ENCODE measurements at places on chromosomes 6 and 20.

- no peak for DNase-seq
These were observed 6.0 kb downstream of the LHFPL5 start for GRCh38 chr6:35810971-35811698.

DNA sequence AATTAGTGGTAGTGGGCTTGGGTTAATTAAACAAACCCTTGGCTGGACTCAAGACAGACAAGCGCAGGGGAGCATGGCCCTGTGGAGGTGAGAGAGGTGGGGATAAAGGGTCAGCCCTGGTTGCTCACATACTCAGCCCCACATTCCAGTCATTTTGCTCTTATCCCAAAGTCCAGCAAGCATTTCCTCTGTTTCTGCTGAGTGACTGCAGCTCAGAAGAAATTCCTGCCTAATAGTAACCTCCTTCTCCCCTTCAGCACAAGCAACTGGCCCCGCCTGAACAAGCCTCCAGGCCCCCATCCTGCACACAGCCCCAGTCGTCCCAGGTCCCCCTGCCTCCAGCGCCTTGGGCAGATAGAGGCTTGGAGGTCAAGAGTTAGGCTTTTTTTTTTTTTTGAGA is 3.6 kb upstream of the TFEB start:
- DNase-seq: no peak

DNA sequence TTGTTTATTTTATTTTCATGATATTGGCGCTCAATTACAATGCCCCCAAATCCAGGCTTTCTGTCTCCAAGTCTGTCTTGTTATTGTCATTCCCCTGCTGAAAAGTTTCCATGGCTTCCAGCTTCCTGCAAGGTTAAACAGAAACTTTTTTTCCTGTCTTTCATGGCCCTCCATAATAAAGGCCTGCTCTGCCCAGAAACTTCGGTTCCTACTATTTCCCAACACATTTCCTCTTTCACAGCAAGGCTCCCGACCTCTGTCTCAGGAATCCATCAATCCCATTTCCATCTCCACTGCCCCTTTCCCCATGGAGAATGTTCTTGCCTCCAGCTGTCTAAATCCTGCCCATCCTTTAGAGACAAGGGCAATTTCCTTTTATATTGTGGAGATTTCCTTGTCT is 365.2 kb upstream of the JARID2 start:
- no peak for DNase-seq

DNA sequence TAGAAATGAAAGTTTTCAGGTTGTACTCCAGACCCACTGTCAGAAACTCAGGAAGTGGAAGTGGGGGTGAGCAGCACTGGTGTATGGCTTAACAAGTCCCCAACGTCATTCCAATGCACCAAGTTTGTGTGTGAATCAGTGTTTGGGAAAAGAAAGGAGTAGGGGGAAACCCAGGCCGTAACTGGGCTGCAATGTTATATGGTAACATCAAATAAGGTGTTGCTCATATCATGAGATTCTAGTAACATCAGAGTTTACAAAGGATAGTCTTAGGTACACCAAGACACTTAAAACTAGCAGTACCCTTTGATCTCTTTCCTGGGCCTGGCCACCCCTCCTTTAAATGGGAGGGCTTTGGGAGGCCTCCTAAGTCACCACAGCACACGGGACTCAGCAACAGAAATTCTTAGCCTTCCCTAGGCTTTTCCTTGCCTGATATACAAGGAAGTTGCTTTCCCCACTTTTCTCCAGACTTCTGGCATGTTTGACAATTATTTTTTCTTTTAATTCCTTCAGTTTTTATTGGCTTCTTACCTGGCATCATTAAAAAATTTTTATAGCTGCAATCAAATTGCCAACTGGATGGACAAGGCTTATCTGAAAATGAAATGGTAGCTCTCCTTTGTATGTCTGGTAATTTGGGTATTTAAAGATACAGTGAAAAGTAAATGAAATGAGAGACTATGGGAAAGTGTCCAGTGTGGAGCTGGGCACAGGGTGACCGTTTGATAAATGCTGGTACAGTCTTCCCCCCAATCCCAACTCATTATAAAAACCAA is 15.1 kb downstream of the E2F3 start:
- DNase-seq: no peak

GRCh38 chr20:46111028-46111835 is 6.9 kb upstream of the CD40 start:
- no peak for DNase-seq

GRCh38 chr6:158938811-158939254 is 61.2 kb downstream of the RSPH3 start:
- no peak for DNase-seq

DNA sequence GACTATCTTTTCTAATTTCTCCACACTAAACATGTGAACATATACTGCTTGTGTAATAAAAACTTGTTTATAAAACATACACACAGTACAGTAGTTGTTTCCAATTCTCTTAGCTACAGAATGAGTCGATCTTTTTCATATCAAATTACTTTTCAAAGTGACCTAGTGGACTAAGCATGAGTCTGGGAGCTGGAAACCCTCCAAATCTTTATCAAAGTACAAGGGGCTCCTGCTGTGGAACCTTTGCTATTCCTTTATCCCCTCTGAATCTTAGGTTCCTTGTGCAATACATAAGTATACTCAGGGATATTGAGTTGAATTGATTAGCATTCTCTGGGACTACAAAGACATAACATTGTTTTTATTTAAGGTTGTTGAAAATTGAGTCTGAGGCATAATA is 48.7 kb upstream of the TAB2 start:
- no peak for DNase-seq

DNA sequence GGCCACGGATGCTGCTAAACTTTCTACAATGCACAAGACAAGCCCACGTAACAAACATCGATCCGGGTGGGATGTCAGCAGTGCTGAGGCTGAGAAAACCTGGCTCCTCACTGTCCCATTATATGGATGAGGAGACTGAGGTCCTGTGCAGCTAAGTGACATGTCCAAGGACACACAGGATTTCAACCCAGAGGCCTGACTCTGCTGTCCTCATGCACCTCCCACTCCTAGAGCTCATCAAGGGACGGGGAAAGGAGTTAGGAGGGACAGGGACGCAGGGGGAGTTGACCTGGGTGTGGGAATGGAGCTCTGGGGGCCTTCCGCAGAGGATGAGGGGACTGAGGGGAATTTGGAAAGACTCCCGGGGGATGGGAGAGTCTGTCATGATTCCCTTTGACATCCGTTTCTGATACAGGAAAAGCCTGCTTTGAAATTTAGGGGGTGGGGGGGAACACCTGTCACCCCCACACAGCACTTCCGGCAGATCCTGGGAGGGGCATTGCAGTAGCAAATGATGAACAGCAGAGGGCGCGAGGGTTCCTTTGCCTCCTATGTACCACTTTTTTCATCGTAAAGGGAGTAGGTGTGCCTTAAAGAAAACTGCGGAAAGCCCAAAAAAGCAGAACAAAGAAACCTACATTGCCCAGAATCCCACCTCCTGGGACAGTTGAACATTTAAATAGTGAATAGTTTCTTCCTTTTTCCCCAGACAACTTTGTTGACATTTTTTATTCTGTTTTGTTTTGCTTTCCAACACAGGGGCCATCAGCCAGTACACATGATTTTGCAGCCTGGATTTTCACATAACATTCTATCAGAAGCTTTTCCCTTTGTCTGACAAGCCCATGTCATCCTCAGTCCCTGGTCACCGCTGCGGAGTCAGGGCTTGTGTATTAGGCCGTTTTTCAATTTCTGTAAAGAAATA is 48.6 kb downstream of the SLC2A10 start:
- DNase-seq: peak; percentile 44

DNA sequence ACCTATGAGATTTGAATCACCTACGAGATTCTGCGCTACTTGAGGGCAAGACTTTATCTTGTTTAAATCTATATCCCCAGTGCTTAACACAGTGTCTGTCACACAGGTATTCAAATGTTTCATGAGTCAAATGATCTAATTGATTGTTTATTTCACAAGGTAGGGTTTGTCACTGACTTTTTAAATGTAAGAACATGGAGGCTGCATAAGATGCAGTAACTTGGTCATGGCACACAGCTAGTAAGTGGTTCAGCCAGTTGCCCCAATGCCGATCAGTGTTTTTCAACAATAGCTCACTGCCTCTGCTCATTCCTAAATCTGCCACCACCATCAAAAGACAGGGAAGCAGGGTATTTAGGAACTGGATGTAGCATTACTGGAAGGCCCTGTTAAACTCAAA is 42.4 kb upstream of the LRRC1 start:
- DNase-seq: no peak

GRCh38 chr6:14966096-14966905 is 279.6 kb upstream of the JARID2 start:
- DNase-seq: no peak
